ENCODE measurements at places on chromosomes 6 and 20.

DNA sequence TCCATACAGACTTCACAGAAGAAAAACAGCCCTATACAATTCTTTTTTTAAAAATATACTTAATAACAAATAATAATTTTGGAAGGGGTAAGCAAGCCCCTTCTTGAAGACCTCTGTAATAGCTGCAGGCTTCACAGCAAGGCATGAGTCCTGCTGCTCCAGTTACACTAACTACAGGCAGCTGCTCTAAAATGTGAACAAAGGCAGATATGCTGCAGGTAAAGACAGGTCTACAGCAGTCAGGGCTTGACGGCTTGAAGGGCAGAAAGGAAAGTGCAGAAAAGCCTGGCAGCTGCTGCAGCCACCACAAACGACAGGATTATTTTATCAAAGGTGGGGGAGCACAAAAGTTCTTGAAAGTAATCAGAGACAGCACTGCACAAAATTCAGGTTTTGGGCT lies 11.3 kb downstream of the FAXC start:
- no peak for DNase-seq

GRCh38 chr6:132188556-132189264 lies 212.6 kb downstream of the MOXD1 start:
- no peak for DNase-seq

- DNase-seq = no peak
These were observed 222.2 kb downstream of the TMEM242 start for GRCh38 chr6:157101166-157101565.

DNA sequence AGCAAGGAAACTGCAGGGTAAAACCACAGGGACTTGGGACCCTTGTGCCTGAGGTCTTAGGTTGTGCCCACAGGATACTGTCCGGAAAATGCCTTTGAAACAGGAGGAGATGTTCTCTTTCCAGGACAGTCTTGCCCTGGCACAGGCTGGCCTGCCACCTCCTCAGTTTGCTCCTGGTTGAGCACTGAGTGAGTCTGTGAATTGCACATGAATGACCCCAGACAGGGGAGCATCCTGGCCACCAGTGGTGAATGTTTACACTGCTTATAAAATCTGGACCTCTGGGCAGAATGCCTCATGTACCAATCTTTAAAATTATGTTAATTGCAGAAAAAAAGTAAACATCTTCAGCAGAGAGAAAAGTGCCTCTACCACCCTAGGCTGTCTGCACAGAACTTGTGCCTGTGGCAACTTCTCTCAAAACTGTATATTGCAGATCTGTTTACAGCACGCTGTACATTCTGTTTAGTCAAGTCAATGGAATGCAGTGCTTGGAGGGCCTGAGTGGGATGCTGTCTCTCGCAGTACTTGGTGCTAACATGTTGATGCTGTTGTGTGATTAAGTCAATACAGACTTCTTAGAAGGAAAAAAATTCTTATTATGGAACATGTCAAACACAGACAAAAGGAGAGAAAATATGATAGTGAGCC lies 242.1 kb downstream of the SOD2 start:
- no peak for DNase-seq

DNA sequence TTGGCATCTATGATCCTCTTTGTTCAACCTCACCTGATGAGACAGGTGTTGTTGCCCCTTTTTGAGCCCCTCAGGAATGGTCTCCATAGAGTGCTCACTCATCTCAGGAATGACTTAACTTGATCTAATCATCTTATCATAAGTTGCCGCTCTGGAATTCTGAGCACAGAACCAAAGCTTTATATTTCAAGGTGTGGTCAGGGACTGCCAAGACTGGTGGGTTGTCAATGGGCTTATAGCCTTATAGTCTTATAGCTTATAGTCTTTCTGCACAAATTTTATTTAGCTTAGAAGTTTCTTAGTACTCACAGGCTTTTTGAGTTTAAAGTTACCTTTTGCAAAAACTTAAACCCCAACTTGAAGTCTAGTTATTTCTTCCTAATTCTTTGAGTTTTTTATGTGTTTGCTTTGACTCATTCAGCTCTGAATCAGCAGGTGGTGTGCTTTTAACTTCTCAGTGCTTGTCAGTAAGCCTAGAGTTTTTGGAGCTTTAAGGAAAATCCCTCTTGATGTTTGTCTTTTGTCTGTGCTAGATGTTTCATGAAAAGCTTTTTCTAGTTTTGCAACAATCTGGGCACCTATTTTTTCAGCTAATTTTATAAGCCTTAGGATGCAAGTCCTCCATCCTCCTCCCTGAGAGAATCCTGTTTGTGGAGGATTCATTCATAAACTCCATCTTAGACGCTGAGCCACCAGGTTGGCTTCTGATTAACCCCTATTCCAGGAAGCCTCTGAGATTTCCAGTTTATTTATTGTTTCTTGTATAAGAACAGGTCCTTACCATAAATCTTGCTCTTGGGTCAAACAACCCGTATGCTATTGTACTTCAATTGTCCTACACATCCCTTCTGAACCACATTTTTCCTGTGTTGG lies 72.3 kb upstream of the SSTR4 start:
- DNase-seq = no peak

DNA sequence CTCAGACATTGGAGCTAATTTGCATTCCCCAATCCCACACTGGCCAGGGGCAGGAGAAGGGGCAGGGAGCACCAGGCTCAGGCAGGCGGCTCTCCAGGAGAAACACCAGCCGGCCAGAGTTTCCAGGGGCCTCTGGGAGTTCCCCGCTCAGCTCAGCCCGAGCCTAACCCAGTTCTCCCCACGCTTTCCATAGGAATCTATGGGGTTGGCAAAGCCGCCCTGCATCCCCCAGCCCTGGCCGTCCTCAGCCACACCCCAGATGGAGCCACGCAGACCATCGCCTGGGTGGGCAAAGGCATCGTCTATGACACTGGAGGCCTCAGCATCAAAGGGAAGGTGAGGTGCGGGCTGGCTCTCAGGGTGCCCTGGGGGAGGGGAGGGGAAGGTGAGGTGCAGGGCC lies 8.2 kb downstream of the NPEPL1 start:
- DNase-seq = no peak

DNA sequence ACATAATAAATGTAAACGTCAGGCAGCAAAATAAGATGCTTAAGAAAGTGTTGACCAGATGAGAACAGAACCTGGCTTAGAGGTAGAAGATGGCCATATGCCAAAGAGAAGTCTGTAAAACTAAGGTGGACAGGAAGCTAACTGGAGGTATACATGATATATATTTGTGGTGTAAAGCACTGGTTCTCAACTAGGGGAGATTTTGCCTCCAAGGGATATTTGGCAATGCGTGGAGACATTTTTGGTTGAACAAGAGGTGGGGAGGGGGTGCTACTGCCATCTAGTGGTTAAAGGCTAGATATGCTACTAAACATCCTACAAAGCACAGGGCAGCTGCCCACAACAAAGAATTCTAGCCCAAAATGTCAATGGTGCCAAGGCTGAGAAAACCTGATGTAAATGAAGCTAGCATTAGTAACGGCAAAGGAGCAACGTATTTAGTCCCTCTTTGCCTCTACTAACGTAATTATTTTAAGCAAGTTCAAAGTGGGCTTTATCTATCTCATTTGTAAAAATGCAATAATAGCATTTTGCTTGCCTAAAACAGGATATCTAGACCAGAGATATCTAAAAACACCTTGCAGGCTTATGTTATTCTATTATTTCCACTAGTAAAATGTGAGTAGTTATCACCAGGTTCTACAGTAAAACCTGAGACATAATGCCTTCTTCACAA lies 182.6 kb downstream of the RNGTT start:
- DNase-seq = peak; percentile 7

- no peak for DNase-seq
These were observed 1.6 kb upstream of the UBD start for GRCh38 chr6:29561091-29561490.

DNA sequence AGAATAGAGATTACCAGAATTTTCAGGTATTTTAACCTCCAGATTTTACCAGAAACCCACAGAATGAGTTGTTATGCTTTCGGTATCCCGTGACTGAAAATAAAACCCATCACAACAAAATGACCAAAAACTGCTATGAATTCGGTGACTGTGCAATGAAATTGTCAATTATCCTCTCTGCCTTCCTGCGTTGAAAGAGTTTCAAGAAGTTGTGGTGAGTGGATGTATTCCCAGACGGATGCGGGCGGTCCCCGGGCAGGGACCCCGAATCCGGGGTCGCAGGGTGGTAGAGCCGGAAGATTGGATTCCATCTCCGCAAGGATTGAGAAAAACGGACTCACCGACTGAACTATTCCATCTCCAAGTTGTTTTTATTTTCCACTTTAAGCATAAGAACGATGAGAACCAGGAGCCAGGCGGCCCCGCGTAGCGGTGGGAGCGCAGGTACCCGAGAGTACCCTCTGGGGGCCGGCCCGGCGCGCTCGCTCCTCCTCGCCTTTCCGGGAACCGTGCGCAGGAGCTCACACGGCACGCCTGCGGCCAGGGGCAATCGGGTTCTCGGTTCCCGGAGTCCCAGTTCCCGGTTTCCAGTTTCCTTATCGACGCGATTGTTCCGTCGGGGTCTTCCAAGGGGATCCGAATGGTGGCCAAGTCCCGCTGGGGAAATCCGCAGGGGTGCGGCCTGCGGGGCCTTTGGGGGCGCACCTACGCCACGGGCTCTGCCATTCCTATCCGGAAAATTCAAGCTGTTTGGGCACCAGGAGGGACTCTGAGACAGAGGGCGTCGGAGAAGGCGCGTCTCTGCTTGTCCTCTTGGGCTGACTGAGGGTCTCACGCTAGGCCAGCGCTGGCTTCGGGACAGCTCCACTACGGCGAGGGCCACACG lies 104.9 kb upstream of the PRDM1 start:
- no peak for DNase-seq

- DNase-seq = no peak
These were observed 540.5 kb upstream of the CITED2 start for GRCh38 chr6:139914910-139915309.

DNA sequence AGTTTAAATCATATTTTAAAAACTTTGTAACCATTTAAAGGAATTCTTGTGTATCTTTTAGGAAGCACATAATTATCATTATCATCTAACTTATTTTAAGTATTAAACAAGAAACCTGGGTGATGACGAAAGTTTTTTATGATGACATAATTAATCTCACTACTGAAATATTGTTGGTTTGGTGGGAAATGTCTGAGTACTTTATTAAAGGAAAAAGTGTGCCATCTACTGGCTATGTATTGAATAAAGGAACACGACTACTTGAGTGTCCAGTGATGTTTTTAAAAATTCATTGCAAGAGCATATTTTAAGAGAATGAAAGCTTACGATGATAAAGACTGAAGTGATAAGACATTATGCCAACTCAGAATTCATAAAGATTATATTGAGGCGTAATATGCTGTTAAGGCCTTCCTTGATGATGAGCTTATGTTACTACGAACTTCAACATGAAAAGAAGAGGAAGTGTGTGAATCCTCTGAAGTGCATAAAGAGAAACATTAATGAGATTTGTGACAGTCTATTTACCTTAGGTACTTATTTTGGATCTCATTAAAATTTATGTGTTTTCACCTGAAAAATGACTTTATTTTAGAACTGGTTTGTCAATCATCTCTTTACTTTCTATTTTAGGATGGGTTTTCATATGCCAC lies 12.0 kb upstream of the TRMT11 start:
- no peak for DNase-seq

DNA sequence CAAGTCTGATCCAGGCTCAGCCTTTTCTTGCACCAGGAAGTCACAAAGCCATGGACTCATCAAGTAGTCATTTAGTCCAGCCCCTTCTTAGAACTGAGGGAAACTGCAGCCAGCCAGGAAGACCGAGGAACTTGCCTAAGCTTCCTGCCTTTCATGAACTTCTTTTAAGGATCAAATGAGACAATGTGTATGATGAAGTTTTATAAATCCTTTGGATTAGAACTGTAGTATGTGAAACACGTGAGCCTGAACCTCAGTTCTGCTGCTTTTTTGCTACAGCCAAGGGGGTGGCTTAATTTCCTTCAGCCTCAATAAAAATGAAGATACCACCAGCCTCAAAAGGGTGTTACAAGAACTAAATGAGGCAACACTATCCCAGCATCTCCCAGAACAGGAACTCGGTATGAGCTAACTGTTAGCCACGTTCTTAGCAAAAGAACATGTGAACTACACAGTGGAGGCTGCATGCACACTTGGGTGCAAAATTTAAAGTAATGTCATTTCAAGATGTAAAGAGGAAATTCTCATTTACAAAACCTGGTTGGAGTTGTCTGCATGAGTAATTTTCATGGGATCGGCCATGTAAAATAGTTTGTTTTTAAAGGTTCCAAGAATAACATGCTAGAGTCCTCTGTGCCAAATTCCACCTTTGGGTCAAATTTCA lies 76.0 kb upstream of the TBC1D7 start:
- no peak for DNase-seq

GRCh38 chr6:64477391-64477790 lies 841.8 kb downstream of the PHF3 start:
- no peak for DNase-seq

GRCh38 chr6:80341330-80341729 lies 234.9 kb downstream of the BCKDHB start:
- no peak for DNase-seq

GRCh38 chr6:69284176-69284730 lies 512.6 kb downstream of the LMBRD1 start:
- no peak for DNase-seq

DNA sequence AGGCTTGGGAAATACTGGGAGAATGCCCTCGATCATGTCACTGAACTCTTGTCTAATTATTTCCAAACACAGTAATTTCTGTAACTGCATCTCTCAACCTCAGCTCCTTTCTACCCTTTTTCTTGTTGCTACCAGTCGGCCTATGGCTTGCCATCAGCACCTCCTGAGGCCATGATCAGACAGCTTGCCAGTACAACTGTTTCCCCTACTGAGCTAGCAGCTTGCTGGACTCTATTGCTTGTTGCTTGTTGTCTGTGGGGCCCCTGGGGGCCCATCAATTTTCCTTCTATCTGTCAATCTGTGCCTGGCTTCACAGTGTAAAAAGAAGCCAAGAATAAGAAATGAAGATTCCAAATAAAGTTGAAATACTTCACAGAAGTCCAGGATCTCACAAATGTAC lies 123.9 kb downstream of the OPN5 start:
- no peak for DNase-seq

DNA sequence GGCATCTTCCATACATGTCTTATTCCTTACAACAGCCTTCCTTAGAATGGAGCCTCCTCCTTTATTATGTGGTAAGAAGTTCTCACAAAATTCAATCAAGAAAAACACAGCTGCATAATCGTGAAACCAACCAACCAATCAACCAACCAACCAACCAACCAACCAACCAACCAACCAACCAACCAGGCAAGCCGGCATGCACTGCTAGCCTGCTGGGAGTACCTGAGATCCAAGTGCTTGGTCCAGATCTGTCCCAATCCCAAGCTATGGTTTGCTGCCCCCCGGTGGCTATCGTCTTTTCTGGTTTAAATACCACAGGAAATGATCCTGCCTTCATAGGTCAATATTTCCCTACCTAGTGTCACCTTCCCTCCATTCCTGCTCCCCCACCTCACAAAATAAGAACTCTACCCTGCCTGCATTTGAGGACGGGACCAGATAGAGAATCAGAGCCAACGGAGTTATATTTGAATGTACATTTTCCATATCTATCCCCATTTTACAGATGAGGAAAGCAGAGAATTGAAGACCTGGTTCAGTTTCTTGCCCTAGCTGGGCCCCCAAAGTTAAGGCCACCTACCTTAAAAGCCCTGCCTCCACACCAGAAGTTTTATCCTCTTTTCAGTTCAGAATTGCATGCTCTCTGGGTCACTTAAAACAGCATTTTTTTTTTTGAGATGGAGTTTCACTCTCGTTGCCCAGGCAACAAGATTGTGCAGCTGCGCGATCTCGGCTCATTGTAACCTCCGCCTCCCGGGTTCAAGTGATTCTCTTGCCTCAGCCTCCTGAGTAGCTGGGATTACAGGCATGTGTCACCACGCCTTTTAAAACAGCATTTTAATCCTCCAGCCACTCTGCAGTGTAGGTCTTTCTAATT lies 27.1 kb downstream of the RAB44 start:
- no peak for DNase-seq

GRCh38 chr20:49395183-49395582 lies 87.3 kb downstream of the KCNB1 start:
- no peak for DNase-seq
